ENCODE measurements at places on chromosomes 2 and 18.

DNA sequence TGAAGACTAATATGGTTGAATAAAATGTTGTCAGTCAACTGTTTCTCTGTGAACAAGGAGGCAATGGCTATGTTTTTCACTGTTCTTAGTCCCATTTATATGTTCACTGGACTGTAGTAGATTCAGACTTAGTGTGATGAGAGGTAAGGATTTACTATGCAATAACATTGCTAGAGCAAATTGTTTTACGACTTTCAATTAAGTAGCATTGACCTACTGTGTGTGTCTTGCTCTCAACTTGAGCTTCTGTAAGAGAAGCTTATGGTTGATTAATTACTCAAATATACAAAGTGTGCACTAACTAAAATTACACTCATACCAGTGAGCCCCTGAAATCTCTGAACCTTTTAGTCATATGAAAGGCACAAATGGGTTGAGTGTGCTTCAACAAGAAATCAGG is 168.6 kb downstream of the RAPGEF4 start:
- no peak for DNase-seq

- DNase-seq: no peak
Measured at GRCh38 chr2:207164006-207164831, 1.5 kb downstream of the KLF7 start.

DNA sequence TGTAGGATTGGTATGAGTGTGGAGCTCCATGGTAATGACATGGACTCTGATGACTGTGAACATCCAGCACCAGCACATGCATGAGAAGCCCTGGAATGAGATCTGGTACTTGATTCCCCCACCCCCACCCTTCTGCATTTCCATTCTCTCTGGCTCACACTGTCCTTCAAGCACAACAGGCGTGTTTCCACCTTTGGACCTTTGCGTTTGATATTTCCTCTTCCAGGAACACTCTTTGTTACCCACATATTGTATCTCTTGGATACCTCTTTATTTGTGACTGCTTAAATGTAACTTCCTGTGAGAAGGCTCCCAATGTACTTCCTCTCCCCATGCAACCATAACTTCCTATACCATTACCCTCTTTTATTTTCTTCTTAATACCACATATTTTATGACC is 263.8 kb downstream of the HNMT start:
- DNase-seq: no peak

GRCh38 chr2:151619337-151619989 is 114.8 kb downstream of the NEB start:
- DNase-seq: no peak

- no peak for DNase-seq
Measured at GRCh38 chr2:202278036-202278760, 12.6 kb downstream of the NOP58 start.

- DNase-seq: no peak
Measured at GRCh38 chr2:224682134-224682533, 34.0 kb downstream of the CCDC195 start.

DNA sequence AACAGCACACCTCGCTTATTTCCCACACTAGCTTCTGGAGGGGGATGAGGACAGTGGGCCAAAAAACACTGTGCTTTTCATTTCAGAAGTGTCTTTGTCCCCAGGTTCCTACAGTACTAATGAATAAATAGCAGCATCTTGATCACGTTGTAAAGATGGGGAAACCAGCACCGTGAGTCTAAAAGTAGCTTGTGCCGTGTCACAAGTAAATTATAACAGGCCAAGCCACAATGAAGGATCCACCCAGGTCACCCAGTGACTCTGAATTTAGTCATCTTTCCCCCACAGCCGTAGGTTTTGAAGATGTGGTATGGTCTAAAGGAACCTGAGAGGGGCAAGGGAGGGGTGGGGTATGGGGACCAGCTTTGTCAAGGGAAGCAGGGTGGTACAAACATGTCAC is 8.8 kb downstream of the FZD7 start:
- DNase-seq: no peak

DNA sequence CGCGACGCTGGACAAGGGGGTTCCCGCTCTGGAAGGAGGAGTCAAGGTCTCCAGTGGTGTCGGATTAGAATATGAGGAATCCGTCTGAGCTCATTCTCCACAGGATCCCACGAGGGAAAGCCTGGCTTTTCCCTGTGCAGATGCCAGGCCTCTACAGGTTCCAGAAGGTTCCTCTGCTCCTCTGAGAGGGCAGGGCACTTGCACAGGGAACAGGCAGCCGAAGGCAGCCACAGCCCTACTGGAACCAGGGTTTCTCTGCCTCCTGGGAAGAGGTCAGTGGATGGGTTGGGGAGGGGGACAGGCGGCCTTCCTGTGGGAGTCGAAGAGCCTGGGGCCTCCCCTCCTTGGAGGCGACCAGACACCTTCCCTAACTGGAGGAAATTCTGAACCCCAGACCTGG is 1.7 kb upstream of the AQP12A start:
- DNase-seq: no peak

GRCh38 chr2:8633735-8634313 is 48.0 kb upstream of the ID2 start:
- no peak for DNase-seq

DNA sequence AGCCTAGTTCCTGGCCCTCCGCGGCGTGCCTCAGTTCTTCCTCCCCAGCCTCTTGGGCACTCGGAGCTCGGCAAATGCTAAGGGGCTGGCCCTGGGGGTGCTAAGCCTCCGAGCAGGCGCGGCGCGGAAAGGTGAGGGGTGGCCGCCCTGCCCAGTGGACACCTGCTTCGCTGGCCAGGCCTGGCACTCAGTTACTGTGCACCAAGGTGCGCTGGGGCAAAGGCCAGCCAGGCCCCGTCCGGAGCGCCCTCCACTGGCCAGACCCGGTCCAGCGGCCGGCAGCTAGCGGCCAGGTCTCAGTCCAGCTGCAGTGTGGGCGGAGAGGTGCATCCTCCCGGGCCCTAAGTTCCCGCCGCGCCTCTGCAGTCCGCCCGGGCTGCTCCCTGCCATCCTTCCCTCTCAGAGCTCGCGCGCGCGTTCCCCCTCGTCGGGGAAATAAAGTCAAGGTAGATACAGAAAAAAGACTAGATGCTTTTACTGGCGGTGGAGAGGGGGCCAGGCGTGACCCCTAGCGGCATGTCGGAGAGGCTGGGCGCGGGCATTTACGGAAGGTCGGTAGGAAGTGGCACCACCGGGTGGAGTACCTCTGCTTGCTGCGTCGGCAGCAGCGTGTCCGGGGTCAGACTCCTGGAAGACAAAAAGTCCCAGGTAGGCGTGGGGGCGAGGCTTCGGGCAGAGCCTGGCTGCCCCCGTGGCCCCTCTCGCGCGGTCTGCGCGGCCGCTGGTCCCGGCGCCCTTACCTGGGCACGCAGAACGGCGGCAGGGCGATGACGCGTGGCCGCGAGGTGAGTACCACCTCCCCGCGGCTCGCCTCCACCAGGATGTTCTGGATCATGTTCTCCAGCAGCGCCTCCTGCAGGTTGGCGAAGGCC is 9.4 kb upstream of the CRYBA2 start:
- peak; percentile 89 for DNase-seq

- DNase-seq: no peak
Measured at GRCh38 chr2:106160786-106161261, 33.3 kb downstream of the UXS1 start.

- no peak for DNase-seq
Measured at GRCh38 chr2:168196764-168197180, 50.6 kb downstream of the STK39 start.

DNA sequence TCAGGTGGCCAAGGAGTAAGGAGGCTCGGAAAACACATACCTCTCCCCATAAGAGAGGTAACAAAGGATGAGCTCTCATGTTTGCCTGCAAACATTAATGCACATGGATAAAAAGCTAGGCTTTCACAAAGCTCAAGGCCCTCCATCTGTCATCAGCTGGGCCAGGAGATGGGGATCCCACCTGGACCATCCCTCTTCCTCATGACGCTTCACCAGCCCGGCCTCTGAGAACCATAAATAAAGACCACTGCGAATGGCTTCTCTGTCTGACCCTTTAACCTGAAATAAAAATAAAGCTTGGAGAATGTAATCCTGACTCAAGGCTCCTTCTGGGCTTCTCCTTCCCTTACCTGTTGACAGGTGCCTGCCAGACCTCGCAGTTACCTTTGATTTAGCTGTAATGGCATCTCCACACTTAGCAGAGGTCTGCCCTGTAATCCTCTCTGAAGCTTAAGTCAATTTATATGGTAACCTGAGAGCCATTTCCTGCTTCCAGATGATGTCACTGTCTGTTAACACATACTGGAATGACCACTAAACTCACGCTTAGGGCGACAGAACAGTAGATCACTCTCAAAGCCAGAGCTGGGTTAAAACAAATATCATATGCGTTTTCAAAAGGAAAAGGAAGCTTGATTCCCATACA is 29.3 kb upstream of the FOXI3 start:
- no peak for DNase-seq

GRCh38 chr2:85999061-85999831 is 106.4 kb downstream of the POLR1A start:
- DNase-seq: no peak

GRCh38 chr2:15546297-15547098 is 14.6 kb downstream of the NBAS start:
- no peak for DNase-seq

DNA sequence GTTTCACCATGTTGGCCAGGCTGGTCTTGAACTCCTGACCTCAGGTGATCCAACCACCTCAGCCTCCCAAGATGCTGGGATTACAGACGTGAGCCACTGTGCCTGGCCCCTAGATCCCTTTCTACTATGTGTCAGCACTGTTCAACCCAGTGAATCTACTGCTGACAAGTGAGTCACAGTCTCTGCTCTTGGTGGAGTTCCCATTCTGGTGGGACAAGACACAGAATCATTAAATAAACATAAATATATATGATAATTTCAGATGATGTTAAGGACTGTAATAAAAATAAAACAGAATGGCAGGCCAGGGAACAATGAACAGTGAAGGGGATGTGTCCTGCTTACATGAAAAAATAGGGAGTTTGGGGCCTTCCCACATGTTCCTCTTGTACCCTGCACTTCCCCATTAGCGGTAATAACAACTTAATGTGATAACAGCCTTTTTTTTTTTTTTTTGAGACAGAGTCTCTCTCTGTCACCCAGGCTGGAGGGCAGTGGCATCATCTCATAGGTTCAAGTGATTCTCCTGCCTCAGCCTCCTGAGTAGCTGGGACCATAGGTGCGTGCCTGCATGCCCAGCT is 112.2 kb downstream of the CPO start:
- DNase-seq: no peak

DNA sequence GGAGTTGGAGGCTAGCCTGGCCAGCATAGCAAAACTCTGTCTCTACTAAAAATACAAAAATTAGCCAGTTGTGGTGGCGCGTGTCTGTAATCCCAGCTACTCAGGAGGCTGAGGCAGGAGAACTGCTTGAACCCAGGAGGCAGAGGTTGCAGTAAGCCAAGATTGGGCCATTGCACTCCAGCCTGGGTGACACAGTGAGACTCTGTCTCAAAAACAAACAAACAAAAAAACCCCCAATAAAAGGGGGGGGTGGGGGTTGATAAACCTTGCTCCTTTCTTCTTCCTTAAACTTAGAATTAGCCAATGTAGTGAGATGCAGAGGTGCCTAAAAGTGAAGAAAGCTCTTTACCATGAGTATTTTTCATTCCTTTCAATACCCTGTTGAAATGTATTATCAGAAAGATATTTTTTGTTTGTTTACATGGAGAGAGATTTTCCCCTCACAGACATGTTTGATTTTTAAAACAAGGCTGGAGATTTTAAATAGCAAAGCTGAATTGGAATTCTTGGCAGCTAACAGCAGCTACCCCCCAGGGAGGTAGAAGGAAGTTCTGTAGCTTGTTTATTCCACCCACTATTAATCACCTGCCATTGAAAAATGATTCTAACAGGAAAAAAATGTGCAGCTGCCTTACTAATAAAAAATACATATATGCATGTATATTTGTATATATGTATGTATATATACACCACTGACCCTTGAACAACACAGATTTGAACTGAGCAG is 48.6 kb downstream of the GYPC start:
- no peak for DNase-seq

GRCh38 chr18:49075681-49076080 is 124.9 kb upstream of the SMAD7 start:
- DNase-seq: no peak

DNA sequence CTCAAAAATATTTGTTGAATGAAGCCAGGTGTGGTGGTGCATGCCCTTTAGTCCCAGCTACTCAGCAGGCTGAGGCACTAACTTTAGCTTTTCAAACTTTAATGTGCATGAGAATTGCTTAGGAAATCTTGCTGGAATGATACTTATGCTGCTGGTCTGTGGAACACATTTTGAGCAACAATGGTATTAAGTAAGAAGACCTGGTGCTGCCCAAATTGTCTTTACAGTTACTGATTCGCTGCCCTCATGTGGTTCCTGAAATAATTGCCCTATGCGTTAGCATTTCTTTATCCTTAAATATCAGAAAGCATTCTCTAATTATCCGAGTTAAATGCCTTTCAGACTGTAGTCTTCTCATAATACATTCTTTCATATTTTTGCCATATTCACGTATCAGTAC is 76.0 kb upstream of the SESTD1 start:
- DNase-seq: no peak

DNA sequence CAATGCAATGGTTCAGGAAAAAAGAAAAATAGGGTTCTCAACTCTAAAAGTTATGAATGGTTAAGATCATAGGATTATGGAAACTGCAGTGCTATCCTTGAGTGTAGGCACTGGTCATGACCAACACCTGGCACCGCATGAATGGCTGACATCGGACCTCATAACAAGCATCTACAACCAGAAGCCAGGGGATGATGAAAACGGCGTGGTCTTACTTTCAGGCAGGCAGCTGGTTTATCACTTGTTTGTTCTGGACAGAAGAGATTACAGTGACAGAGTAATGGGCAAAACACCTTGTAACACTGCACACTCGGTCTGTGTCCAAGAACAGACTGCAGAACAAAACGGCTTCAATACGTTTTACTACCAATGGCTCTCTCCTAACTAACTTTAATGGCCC is 132.8 kb downstream of the STK39 start:
- DNase-seq: no peak

DNA sequence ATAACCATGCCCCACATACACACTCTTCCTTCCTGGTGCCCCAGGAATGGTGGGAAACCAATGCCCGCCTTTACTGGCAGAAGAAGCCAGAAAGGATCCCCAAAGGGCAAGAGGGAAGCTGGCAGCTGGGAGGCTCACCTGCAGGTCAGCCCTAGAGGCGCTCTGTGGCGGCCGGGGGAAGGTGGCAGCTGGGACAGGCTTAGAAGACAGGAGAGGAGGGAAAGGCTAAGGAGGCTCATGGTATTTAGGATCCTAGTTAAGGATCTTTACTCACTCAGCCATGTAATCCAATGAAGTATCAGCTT is 23.8 kb downstream of the ADRA2B start:
- no peak for DNase-seq

- DNase-seq: no peak
Measured at GRCh38 chr2:223503746-223504145, 98.4 kb downstream of the SCG2 start.

- DNase-seq: no peak
Measured at GRCh38 chr2:22970284-22970975, 414.5 kb upstream of the KLHL29 start.

DNA sequence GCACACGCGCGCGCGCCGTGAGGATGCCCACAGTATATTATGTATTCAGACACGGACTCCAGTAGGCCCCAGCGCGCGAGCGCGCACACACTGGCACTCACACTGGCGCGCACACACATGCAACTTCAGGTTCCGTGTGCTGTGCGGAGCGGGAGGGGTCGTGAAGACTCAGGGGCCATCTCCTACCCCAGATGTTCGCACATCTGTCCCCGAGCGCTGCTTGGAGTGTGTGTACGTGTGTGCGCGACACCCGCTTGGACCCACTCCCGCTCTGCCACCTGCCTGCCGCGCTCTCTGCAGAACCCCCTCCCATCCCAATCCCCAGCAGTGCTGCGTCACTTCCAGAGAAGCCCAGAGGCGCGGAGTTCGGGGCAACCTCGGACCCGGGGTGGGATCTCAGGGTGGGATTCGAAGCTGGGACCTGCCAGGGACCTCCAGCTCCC is 2.6 kb downstream of the NRP2 start:
- no peak for DNase-seq

Measured in SK-N-SH (cell line).